ENCODE measurements at places on chromosomes 6 and 20.
A peak's percentile ranks its signal among the peaks of the same experiment; 100 is the strongest.

DNA sequence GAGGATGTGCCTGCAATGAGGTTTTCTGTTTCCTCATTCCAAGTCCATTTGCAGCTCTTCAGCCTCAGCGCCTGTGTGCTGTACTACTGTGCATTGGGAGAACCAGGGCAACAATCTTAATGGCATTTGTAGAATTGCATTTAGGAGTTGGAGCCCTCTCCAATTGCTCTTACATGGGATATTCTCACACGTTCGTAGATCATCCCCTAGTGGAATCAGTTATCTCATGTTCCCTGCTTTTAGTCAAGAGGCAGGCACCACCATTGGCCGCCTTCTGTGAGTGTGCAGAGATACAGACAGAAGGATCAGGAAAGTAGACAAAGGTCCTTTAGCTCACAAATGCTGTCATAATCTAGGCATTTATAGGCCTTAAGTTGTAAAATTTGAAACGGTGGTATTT lies 84.2 kb upstream of the RGS17 start:
- no peak for DNase-seq

DNA sequence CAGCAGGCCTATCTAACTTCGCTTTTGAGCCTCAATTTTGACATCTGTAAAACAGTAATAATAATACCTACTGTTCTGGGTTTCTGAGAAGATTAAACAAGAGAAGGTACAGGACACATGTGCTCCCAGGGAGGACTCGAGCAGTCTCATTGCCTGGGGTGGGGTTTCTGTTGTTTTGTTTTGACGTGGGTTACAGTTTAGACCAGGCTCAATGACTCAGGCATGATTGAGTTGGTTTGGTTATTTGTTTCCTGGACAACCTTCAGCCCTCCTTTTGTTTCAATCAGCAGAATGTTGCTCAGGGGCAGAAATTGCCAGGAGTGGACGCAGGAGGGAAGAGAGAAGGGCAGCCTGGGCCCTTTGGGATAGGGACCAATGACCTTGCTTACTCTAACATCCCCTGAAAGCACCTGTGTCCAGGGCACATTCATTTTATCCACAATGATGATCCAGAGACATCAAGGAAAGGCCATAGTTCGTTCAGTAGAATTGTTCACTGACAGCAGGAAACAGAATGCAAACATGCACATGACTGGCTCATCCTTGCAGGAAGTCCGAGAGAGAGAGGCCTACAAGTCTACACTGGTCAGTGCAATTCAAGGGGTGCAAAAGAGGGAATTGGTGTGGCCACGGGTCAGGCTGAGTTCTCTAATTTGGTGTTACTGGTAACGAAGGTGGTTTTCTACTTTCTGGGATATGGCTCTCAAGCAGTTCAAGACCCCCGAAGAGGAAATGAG lies 74.5 kb upstream of the MRPS10 start:
- no peak for DNase-seq

DNA sequence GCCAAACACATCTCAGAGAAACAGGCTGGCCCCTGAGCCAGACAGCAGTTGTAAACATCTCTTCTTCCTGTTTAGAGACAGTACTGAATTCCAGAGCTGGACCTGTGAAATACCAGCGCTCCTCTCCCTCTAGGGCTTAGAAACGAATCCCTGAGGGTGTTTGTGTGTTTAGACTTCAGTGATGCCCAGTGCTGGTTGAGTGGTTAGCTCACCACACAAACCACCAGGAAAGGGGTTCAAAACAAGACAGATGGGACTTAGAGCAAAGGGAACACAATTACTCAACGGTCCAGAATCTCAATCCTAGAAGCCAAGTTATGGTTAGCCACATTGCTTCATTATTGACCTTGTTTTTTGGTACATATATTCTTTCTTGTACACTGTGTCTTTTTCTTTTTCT lies 108.7 kb upstream of the TMEM170B start:
- peak; percentile 40 for DNase-seq

GRCh38 chr20:18628330-18628920 lies 40.6 kb downstream of the DTD1 start:
- DNase-seq: no peak

Data from HTR-8/SVneo (cell line).